ENCODE measurements at places on chromosomes 7 and 10. TPM values are rescaled to one million over a fixed set of nuclear protein-coding genes. Genes with fewer than 3 reads are reported as not detected.

GRCh38 chr7:116736927-116737715 lies 65.1 kb downstream of the MET start:
- DNase-seq, result peak; percentile 31

DNA sequence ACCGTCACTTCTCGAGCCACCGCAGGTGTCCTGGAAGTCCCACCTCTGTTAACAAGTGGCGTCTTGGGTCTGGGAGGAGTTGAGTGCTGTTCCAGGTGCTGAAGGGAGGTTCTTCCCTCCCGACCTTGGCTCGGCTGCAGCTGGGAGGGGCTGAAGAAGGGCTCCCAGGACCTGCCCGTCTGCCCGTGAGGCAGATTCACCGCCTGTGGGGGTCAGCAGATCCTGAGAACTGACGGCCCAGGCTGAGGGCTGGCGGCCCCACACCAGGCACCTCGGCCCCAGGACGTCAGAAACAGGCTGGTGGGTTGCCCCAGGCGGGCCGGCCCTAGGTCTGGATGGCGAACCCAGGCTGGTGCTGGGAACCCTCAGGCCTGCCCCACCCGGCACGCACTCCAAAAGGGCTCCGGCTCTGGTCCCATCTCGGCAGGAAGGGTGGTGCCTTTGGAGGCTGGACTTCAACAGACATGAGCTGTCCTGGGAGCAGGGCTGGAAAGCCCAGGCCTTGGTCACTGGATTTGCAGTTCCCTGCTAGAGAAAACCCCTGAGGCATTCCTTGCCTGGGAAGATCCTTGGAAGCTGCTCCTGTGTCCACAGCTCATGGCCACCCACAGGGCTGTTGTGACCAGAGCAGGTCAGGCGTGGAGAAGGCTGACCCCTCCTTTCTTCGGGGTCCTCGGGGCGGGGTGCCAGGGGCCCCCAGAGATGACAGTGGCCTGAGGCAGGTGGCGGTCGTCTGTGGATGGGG lies 42.6 kb upstream of the CFAP46 start:
- no peak for DNase-seq

- peak; percentile 60 for DNase-seq
Observed at GRCh38 chr7:32154797-32155196, 84.6 kb upstream of the PDE1C start.

DNA sequence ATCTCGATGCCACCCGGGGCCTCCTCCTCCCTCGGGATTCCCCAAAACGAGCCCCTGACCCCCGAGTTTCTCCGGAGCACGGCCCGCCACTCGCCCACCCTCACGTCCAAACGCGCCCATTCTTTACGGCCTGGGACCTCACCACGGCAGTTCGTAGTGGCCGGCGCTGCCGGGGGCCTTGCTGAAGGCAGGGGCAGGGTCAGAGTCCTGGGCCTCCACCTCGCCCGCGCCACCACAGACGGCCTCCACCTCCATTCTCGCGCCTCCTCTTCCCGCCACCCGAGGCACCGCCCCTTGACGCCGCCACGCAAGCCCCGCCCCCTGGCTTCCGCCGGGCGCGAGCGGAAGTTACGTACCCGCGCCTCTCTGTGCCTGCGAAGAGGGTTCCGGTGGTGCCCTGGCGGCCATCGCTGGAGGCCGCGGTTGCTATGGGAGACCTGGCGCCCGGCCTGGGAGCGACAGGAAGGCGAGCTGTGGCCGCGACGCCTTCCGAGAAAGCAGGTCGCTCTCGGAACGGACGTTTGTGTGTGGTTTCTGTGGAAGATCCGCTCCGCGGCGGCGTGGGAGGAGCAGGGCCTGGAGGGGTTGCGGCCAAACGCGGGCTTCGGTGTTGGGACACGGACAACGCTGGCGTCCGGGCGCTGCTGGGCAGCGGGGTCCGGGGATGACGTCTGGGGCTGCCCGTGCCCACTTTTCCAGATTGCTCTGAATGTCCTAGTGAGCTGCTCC lies at the start of gene RFC2:
Gene RFC2 (minus strand): TSS at position 271 of the 729 bp plus-strand sequence. CDS start 16 bp downstream, at position 255.
- peak; percentile 96 for DNase-seq

DNA sequence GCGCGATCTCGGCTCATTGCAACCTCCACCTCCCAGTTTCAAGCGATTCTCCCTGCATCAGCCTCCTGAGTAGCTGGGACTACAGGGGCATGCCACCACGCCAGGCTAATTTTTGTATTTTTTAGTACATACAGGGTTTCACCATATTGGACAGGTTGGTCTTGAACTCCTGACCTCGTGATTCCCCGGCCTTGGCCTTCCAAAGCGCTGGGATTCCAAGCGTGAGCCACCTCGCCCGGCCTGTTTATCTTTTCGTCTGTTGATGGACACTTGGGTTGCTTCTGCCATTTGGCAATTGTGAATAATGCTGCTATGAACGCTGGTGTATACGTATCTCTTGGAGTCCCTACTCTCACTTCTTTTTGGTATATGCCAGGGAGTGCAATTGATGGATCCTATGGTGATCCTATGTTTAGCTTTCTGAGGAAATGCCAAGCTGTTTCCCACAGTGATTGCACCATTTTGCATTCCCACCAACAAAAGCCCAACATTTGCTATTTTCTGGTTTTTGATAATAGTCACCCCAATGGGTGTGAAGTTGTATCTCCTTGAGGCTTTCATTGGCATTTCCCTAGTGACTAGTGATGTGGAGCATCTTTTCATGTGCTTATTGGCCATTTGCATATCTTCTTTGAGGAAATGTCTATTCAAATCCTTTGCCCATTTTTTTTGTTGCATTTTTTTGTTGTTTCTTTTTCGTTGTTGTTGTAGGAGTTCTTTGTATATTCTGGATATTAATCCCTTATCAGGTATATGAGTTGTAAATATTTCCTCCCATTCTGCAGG lies 3.5 kb downstream of the ANTXRL start:
- no peak for DNase-seq

DNA sequence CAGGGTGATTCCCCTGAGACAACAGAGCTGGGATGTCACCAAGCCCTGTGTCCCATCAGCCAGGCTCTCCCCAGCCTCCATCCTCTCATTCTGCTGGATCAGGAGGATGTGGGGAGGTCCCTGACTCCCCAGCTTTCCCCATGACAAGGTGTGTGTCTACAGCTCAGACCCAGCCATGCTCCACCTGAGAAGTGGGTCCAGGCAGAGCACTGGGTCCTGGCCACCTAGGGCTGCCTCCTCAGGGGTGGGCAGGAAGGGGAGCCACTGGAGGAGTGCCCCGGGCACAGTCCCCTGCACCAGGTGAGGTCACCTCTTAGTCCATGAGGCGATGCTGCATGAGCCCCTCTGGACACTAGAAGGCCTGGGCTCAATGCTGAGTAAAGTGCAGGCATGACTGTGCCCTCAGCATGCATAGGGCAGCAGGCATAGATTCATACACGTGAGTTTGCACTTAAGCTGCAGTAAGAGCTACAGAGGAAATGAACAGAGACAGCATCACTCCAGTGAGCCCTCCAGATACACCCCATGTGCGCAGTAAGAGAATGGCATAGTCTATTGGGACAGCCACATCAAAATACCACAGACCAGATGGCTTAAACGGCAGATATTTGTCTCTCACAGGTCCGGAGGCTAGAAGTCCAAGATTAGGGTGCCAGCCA lies 48.3 kb downstream of the ALOX5 start:
- no peak for DNase-seq

CALML3 gene
- not detected for total RNA-seq

C7orf33 gene
- not detected for total RNA-seq

- no peak for DNase-seq
Observed at GRCh38 chr10:103540722-103541121, 47.2 kb downstream of the NEURL1 start.

DNA sequence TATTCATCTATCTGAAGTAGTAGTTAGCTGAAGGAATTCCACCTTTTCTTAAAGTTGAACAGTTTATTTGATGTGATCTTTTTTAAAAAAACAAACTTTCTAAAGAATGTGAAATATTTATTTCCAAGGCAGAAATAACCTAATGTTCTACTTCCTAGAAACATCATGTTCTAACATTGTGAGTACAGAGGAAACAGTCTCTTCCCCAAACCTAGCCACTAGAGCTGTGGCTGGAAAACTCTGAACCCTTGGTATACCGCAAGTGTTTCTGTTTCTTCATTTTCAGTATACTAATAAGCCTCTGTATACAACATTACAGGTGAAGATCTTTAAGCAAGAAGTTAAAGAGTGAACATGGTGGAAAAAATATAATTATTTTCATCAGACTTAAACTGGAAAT lies 35.1 kb downstream of the NOC3L start:
- DNase-seq, result no peak

DNA sequence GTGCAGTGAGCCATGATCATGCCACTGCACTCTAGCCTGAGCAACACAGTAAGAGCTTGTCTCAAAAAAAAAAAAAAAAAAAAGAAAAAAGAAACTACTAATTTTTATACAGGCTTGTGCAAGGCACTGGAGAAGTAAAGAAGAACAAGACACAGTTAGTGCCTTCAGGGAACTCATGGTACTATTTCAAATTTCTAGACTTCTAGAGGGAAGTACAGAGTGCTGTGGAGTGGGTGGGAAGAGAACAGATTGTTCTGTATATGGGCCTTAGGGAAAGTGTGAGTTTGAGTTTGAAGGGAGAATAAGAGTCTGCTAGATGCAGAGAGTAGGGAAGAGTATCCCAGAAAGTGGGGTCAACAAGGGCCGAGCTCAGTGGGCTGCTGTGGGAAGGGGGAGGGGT lies 234.8 kb downstream of the PHTF2 start:
- no peak for DNase-seq

- DNase-seq, result no peak
Observed at GRCh38 chr10:7585228-7585627, 81.5 kb downstream of the ITIH5 start.

DNA sequence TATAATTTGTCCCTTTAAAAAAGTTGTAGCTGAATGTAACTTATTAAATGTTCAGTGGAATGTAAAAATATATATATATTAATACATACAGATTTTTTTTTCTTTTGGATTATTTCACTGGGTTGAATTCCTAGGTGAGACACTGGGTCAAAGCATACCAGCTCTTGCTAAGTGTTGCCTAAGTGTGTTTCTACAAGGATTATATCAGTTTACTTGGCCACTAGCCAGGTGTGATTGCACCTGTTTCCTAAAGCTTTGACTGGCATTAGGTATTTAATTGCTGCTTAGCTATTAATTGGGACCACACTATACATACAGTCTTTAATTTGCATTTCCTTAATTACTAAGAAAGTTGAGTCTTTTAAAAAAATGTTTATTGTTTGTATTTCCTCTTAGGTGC lies 5.5 kb upstream of the ELOVL3 start:
- DNase-seq, result no peak

- no peak for DNase-seq
Observed at GRCh38 chr7:138952791-138953190, 28.4 kb downstream of the KIAA1549 start.

GRCh38 chr10:95260397-95260881 lies 30.4 kb downstream of the PDLIM1 start:
- peak; percentile 91 for DNase-seq

DNA sequence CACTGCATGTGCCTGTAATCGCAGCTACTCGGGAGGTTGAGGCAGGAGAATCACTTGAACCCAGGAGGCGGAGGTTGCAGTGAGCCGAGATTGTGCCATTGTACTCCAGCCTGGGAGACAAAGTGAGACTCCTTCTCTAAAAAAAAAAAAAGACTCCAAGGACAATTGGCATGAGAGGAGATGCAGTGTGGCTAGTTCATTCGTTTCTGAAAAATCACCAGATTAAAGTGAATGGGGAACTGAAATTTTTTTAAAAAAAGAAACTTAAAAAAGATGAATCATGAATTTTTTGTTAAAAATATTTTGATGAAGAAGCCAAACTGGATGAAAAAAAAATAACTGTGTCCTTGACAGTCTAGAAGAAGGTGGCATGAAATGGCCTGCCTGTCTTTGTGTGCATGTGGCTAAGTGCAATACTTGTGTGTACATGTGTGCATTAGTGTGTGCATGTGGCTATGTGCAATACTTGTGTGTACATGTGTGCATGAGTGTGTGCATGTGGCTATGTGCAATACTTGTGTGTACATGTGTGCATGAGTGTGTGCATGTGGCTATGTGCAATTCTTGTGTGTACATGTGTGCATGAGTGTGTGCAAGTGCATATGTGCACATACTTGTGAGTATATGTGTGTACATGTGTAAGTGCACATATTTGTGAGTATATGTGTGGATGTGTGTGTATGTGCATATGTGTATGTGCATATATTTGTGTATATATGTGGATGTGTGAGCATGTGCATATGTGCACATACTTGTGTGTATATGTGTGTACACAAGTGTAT lies 391.7 kb upstream of the KLF6 start:
- DNase-seq, result no peak

ZNF518A gene
- total RNA-seq, result 20.7 TPM

GRCh38 chr10:122159141-122159970 lies 111.7 kb upstream of the BTBD16 start:
- no peak for DNase-seq

ENTPD1 gene
- 1.1 TPM for total RNA-seq

LLCFC1 gene
- total RNA-seq, result not detected

GRCh38 chr10:112308125-112308502 lies 24.9 kb downstream of the TECTB start:
- no peak for DNase-seq

GRCh38 chr7:142961973-142962926 lies at the start of gene KEL:
TSS of gene KEL (minus strand) at chr7:142962363. CDS start at chr7:142962206, 157 bp downstream.
- DNase-seq, result no peak

DNA sequence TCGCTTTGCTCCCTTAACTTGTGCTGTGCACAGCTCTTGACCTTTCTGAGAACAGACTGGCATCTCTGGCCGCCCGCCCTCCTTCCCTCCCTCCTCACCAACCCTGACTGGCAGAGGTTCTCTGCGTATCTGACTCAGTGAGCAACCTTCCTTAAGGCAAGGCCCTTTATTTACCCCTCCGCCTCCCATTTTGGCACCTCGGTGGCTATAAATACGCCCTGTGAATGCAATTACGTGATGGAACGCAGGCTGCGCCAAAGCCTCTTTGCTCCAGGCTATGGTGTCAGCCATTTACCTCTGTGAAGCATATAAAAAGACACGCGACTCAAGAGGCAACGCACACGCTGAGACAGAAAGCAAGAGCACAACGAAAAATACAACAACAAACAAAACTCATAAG lies 764.3 kb downstream of the SUGCT start:
- DNase-seq, result no peak

HMX2 gene
- total RNA-seq, result not detected

EPHB4 gene
- 53.6 TPM for total RNA-seq

DNA sequence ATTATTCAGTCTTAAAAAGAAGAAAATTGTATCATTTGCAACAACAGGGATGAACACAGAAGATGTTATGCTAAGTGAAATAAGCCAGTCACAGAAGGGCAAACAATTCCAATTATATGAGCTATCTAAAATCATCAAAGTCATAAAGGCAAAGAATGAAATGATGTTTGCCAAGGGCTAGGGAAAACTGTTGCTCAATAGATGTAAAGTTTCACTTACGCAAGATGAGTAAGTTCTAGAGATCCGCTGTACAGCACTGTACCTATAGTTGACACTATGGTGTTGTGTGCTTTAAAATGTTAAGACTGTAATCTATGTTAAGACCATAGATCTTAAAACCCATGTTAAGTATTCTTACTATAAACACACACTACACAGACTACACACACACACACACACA lies 904.6 kb upstream of the LRRN3 start:
- DNase-seq, result no peak

GPR146 gene
- total RNA-seq, result 11.2 TPM

GRCh38 chr10:116774728-116775151 lies 32.4 kb upstream of the HSPA12A start:
- no peak for DNase-seq

LIPM gene
- not detected for total RNA-seq
